ENCODE measurements at places on chromosomes 4 and X.

DNA sequence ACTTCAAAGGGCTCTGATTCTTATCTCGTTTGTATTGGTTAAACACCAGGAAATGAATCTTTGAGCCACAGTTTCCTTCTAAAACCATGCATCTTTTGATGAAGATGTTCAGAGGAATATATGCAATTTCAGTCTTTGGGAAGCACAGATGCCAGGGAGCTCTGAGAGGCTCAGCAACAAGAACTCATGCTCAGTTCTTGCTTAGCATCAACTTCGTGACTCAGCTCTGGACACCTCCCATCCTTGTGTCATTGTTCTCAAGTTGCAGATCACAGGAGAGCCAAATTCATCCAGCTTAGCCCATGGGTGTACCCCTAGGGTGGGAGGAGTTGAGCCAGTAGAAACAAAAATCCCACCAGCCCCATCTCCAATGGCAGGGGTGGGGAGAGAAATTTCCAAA, 219.6 kb upstream of the MAOA start:
- no peak for DNase-seq

- no peak for DNase-seq
These were observed 30.2 kb downstream of the GPRIN3 start for GRCh38 chr4:89277412-89277811.

DNA sequence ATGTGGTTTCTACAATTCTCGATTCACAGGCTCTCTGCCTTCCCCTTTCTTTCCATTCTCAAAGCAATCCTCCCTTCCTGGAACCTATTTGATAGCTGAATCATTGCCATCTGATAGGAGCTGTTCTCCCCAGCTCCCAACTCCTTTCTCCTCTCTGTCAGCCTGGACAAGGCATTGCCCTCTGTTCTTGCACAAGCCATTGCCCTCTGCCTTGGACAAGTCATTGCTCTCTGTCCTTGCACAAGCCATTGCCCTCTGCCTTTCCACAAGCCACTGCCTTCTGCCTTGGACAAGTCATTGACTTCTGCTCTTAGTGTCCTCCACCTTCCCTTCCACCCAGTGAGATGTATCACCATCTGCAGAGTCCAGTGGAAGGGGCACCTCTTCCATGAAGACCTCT, 256.1 kb upstream of the STS start:
- DNase-seq = no peak

- DNase-seq = peak; percentile 52
These were observed at the start of gene BEX5 for GRCh38 chrX:102155806-102156179. TSS of gene BEX5 (minus strand) at chrX:102155977. CDS start at chrX:102154265, 1,712 bp downstream.

GRCh38 chrX:16516232-16516876, 133.6 kb upstream of the S100G start:
- DNase-seq = no peak

GRCh38 chr4:16067515-16067914, 16.3 kb downstream of the PROM1 start:
- no peak for DNase-seq

GRCh38 chrX:1481636-1482529, 29.2 kb upstream of the ASMTL start:
- peak; percentile 18 for DNase-seq

GRCh38 chr4:122827258-122827878, 737 bp downstream of the FGF2 start:
- DNase-seq = peak; percentile 49

DNA sequence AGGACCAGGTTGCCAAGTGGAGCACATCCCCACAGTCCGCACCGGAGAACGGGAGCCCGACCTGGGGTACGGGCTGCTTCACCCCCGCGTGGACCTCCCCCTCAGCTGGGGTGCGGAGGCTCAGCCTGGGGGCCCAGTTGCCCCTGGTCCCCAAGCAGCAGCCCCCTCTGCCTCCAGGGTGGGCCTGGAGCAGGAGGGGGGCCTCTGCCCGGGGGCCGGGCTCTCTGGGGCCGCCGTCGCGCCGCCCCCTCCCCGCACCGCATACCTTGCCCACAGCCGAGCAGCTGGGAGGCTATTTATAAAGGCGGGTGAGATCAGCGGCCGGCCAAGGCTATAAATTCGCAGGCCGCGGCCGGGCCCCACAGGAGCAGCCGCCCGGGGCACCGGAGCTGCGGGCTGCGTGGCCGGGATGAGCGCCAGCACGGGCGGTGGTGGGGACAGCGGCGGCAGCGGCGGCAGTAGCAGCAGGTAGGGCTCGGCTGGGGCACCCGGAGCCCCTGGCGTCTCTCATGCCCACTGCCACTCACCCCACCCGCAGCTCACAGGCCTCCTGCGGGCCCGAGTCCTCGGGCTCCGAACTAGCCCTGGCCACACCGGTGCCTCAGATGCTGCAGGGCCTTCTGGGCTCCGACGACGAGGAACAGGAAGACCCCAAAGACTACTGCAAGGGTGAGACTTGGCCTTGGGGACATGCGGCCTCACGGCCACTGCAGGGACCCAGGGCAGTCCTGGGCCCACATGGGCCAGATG, at the start of gene SRPK3:
TSS of gene SRPK3 (plus strand) at position 364 of the 750 bp plus-strand sequence. CDS start at position 410, 46 bp downstream.
- DNase-seq = no peak

All from endothelial cell (in vitro differentiated cells).